ENCODE measurements at places on chromosomes 12 and 14.
A peak's percentile ranks its signal among the peaks of the same experiment; 100 is the strongest.

DNA sequence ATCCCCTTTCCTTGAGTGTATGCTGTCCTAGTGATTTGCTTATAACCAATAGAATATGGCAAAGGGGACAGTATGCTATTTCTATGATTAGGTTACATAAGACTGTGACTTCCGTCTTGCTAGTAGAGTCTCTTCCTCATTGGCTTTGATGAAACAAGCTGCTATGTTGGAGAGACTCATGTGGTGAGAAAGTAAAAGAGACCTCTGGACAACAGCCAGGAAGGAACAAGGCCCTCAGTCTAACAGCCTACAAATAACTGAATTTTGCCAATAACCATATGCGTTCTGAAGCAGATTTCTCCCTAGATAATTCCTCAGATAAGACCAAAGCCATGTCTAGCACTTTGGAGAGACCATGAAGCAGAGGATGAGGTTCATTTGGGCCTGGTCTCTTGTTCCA is 134.5 kb upstream of the NAV3 start:
- no peak for DNase-seq

DNA sequence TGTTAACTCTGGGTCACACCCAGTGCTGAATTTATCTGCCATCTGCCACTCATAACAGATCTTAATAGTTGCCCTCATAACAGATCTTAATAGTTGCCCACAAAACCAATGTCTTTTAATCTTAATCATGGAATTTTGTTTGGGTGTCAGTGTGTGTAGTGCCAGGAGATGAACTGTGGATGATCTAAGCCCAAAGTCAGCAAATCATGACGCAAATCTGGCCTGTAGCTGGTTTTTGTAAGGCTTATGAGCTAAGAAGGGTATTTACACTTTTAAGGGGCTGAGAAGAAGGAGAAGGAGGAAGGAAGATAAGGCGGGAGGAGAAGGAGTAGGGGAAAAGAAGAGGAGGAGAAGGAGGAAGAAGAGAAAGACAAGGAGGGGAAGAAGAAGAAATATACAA is 10.0 kb upstream of the IL26 start:
- DNase-seq, result no peak

DNA sequence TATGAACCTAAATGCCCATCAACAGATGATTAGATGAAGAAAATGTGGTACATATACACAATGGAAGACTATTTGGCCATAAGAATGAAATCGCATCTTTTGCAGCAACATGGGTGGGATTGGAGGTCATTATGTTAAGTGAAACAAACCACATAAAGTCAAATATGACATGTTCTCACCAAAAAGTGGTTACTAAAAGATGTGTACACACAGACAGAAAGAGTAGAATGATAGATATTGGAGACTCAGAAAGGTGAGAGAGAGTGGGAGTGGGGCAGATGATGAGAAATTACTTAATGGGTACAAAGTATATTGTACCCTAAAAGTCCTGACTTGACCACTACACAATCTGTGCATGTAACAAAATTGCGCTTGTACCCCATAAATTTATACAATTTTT is 19.6 kb downstream of the VWF start:
- DNase-seq, result no peak

- DNase-seq, result no peak
These were observed 3.2 kb upstream of the PAH start for GRCh38 chr12:102920271-102920670.

DNA sequence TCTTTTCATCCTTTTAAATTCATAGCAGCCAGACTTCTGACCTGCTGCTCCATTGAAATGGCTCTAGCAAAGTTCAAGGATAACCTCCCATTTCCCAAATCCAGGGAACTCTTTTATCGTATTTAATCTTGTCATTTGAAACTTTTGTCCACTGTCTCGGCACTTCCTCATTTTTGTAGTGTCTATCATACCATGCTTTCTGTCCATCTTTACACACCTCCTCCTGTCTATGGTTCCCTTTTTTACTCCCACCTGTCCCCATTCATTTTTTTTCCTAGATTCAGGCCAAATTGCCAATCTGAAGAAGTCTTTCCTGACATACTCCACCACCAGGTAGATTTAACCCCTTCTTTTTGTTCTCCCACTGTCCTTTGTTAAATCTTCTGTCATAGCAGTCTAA is 31.0 kb downstream of the NFYB start:
- no peak for DNase-seq

DNA sequence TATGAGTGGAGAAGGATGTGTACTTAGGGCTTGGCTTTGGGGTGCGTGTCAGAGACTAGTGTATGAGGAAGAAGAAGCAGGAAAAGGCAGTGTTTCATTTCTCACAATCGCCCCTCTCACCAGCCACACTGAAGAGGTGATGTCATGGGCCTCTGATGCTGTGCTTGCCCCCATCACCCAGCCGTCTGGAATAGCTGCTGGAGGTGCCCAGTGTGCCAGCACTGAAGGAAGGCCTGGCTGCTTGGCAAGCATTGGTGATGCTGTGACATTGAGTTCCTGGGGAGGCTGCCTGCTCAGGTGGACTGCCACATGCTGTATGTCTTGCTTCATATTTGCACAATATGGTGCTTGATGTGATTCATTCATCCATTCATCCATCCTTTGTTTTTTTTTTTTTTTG is 56.2 kb downstream of the CRADD start:
- DNase-seq, result no peak

- no peak for DNase-seq
These were observed 32.1 kb downstream of the DICER1 start for GRCh38 chr14:95125221-95125620.

DNA sequence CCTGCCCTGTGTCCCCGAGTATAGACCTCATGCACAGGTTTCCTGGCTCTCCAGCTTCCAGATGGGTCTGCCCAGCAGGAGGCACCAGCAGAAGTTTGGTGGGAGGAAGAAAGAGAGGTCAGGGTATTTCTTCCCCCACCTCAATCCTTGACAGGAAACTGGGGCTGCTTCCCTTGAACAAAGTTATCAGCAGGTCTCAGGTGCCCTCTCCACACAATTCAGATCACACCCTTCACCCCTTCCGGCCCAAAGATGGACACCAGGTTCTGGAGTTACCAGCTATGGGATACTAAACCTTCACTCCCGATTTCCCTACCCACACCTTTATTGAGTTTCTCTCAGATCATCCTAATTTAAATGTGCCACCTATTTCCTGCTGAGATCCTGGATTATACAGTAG is 1.2 kb downstream of the SART3 start:
- DNase-seq, result no peak

GRCh38 chr14:70847406-70848090 is 38.2 kb upstream of the MAP3K9 start:
- no peak for DNase-seq

DNA sequence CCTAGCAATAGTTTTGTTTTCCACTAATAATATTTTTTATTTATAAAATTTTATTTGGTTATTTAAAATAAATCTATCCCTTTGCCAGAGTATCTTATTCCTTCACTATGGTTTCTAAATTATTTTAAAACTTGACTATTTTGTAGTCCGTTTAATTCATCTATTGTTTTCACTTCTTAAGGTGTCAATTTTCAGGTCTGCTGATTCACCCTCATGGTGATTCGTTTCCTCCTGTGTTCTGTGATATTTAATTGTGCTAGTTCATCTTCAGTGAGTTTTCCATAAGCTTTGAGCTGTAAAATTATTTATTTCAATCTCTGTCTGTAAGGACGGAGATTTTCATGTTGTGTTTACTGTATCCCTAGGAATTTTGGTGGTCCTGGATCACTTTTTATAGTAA is 70.6 kb downstream of the SNAPC1 start:
- no peak for DNase-seq

- DNase-seq, result no peak
These were observed 119.1 kb upstream of the PMCH start for GRCh38 chr12:102316723-102317122.

DNA sequence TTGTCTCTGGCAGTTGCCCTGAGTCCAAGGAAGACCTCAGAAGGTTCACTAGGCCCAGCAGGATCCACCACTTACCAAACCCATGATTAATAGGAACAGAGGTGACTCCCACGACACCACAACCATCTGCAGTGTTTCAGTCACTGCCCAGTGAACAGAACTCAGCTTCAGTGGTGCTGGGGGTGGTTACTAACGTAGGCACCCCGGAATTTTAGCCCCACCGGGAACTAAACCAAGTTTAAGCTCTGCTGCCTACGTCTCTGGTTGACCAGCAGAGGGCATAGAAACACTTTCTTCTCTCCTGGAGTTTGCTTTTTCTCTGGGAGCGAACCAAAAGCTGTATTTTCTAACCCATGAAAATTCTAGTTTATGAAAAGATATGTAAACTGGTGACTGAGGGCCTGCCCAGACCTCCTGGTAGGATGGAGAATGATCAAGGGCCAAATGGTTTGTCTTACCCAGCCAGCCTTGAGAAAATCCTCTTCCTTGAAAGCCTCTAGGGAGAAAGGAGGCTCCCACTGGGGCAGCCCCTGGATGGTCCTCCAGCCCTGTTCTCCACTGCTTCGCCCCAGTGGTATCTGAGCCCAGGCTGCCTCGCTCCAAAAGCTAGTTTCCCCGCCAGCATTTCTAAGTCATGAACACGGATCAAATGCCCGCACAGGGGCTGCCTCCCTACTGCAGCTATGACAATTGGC is 379.8 kb downstream of the DPF3 start:
- no peak for DNase-seq

GRCh38 chr14:96062010-96062409 is 22.8 kb downstream of the C14orf132 start:
- DNase-seq, result no peak

DNA sequence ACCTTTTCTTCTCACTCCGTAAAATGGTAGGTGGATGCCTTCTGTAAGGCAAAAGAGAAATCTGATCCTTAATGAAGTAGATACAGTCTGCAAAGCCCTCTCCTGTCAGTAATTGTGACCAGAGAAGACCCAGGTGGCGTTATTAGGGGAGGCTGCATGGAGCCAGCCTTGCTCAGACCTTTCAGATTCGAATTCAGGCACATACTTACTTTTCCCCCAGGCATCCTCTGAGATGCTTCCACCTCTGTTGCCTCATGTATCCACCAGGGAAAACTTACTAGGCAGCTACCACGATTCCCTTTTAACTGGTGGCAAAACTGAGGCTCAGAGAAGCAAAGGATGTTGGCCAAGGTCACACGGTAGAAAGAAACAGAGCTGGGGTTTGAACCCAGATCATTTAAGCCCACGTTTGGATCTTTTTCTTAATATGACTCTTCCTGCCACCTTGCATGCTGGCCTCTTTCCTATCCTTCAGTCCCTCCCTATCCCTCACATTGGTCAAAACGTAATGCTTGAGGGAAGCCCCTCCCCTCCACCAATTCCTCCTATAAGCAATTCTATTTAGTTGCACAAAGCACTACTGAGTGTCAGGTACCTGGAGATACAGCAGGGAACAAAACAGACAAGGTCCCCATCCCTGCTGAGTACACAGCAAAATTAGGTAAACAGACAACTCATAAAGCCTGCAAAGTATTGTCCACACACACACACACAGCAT is 179.4 kb downstream of the KSR2 start:
- DNase-seq, result no peak

GRCh38 chr14:66121859-66122258 is 364.3 kb upstream of the CCDC196 start:
- no peak for DNase-seq

- DNase-seq, result peak; percentile 39
These were observed 21.1 kb downstream of the BDKRB2 start for GRCh38 chr14:96225745-96226151.

DNA sequence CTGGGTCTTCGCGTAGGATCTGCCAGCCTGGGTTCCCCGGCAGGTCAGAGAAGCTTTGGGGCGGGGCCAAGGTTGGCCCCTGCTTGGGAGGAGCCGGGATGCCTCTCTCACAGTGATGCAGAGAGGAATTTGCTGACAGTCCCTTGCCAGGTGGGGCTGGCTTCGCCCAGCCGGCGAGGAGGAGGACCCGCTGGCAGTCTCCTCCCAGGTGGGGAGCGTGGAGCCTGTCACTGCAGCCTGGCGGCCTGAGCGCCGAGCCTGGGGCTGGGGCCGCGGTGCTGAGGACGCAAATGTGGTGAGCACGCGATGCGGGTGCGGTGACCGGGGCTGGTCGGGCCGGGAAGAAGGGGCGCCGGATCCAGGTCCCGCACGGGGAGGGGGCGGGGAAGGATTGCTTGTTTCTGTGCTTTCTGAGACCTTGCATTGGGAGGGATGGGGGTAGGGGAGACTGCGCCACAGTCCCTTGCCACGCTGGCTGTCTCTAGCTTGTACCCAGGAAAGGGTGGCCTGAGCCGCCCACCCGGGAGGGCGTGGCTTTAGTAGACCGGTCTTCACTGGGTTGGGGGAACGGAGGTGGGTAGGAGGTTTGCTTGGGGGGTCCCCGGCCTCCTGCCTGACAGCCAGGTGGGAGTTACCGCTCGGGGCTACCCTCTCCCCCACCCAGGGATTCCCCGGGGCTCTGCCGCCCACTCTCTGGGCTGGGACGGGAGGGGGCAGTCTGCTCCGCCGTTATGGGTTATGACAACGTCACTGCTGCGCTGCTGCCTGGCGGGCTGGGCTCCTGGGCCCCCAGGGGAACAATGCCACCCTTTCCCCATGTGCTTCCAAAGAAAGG is at the start of gene TMEM63C:
Gene TMEM63C, plus strand, starts transcription at position 196 of the 835 bp plus-strand sequence. CDS start 37,016 bp downstream, outside the sequence.
- peak; percentile 38 for DNase-seq

GRCh38 chr12:68944296-68945076 is 11.5 kb upstream of the CPM start:
- no peak for DNase-seq

DNA sequence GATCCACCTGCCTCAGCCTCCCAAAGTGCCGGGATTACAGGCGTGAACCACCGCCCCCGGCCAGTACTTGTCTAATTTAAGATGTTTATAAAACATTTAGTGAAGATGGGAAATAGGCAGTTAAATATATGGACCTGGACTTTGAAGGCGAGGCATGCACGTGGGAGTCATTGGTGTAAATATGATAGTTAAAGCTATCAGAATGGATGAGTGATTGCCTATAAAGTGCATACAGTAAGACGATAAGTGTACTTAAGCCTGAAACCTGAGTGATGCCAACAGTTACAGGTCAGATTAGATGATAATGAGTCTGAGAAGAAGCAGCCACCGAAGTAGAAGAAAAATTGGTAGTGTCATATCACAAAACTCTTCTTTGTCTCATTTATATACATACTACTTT is 11.5 kb downstream of the RAD51B start:
- no peak for DNase-seq

DNA sequence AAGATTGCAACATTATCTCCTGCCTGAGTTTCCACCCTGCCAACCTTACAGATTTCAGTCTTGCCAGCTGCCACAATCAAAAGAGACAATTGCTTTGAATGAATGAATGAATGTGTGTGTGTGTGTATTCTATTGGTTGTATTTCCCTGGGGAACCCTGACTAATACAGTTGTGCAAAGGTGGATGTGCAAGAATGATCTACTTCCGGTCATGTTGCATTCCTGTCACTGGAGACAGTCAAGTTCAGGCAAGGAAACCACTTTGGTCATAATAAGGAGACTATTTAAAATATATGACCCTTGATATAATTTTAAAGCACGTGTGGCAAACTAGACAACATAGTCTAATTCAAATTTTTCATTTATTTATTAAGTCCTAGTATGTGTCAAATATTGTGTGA is 13.1 kb downstream of the RERG start:
- no peak for DNase-seq

DNA sequence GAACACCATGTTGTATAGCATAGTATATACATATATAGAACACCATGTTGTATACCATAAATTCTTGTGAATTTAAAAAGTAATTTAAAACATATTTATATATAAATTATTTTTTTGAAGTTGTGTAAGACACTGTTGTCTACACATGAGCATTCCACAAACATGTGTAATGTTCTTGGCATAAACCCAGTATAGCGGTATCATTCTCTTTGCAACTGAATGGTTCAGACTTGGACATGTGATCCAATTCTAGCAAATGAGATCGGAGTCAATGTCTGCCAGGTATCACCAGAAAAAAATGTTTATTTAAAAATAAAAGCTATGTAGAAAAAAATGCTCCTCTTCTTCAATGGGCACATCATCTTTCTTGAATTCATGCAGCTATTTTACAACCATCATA is 33.9 kb downstream of the CEP290 start:
- no peak for DNase-seq

Data from progenitor cell of endocrine pancreas (in vitro differentiated cells).